ENCODE measurements at places on chromosomes 2 and 18.

DNA sequence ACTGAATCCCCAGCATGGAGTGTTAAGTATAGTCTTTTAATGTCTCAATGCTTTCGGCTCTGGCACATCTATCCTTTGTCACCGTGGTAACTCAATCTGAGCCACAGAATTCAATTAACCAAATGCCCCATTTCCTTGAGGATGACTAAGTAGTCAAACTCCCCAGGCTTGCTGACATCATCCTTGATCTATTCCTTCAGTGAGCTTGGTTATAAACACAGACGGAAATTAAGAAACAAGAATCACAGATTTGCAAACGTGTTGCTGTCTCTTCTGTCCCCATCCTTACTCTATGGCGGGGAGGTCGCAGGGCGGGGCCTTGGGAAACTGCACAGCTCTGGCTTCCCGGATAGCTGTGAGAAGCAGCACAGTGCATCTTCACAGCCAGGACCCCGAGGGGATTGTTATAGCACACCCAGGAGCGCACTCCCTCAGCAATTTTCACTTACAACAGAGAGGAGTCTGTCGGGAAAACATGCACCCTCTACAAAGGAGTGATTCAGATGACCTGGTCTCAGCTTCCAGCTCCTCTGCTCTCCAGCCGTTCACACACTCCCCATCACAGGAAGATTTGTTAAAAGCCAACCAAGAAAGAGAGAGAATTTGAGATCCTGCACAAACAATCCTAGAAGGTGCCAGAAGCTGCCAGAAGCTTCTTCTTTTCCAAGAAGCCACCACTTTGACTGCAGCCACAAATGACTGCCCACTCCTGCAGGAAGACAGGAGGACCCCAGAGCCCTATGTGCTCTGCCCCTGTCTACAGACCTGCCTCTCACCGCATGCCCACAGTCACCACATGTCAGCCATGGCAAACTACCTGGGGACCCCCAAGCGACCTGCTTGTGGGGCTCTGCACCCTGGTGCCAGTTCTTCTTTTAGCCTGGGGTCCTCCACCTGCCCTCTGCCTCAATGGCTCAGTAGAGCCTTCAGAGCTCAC is 44.9 kb upstream of the YWHAQ start:
- DNase-seq: no peak

DNA sequence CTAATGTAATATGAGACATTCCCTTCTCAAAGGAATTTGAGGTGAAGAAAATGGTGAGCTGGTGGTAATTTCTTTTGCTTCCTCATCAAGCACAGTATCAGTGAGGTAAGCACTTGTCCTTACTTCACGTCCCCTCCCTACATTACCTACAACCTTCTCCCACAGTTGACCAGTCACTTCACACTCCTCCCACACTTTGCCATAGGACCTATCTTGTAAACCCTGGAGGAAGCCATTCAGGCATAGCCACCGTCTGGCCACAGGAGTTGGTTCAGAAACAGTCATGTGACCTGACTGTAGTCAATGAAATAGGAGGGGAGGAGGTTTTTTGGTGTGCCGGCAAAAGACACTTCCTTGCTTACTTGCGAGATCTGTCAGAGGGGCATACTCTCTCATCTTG is 12.1 kb downstream of the ACOXL start:
- DNase-seq: no peak

DNA sequence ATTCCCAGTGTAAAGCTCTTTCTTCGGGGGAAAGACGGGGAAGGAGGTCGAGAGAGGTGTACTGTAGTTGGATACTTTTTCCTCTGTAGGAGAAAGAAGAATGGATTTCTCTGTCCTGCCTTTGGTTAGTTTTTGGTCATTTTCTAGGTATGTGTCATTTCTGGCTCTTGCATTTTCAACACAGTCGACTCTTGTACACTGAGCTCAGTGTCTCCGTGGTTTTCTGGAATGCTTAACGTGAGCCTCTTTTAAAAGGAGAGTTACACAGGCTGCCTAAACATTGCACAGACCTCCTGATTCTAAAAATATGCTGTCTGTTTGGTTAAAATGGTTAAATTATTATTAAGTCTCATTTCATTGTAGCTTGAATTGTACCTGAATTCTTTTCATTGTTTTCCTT is 21.8 kb upstream of the GLS start:
- no peak for DNase-seq

- no peak for DNase-seq
Observed at GRCh38 chr2:2291500-2292260, 39.4 kb downstream of the MYT1L start.

DNA sequence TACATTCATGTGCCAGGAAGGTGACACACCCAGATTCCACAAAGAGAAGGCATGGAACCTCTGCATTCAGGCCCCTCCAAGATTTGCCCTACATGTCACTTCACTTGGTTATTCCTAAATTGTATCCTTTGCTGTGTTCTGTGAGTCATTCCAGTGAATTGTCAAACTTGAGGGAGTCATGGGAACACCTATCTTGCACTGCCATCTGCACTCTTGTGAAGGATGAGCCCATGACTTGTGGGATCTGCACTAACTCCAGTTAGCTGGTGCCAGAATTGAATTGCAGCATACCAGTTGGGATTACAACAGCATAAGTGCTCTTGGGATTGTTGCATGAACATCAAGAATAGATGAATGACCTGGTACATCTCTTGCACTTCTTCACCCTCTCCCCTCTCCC is 1288.0 kb upstream of the ZEB2 start:
- DNase-seq: no peak

DNA sequence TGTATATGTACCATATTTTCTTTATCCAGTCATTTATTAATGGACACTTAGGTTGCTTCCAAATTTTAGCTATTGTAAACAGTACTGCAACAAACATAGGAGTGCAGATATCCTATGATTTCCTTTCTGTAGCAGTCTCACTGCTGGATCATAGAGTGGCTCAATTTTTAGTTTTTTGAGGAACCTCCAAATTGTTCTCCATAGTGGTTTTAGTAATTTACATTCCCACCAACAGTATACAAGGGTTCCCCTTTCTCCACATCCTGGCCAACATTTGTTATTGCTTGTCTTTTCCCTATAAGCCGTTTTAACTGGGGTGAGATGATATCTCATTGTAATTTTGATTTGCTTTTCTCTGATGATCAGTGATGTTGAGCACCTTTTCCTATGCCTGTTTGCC is 114.3 kb downstream of the TMEM17 start:
- no peak for DNase-seq

GRCh38 chr2:42474765-42475454 is 18.9 kb downstream of the KCNG3 start:
- no peak for DNase-seq

GRCh38 chr18:48913201-48913600 is 37.6 kb downstream of the SMAD7 start:
- DNase-seq: no peak

DNA sequence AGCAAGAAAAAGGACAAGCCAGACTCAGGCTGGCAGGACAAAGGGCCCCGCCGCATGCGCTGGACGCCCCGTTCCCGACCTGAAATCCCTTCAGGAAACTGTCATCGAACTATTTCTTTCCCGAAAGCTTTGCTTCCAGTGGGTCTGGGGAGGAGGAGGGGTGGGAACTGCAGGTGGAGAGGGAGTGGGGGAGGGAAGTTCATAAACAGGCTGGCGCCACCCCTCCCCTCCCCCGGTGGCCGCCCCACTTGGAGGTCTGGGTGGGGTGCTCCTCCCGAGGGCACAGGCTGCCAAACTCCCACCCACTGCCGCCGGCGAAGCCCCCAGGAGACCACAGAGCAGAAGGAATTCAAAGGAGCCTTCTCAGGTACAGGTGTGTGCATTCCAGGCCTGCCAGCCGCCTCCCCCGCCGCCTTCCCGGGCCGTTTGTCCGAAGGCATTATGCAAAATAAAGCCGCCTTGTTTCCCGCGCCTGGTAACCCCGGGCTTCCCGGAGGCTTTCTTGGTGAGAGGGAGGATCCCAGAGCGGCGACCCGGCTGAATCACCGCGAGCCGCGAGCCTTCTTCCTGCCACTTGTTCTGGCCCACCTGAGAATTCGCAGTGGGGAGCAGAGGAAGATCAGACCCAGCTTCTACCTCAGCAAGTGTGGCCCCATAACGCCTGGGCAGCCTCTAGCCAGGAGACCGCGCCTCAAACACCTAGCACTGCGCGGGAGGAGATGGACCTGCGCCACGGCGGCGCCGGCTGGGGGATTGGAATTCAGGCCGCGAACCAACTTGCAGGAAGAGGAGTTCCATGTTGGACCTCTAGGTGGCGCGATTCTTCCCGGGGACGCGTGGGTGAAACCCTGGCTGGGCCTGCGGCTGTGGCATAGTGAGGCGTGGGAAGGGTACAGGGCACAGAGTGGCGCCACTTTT is 101.9 kb downstream of the FOXI3 start:
- no peak for DNase-seq

- DNase-seq: no peak
Observed at GRCh38 chr18:8979258-8979988, 123.1 kb upstream of the NDUFV2 start.

- no peak for DNase-seq
Observed at GRCh38 chr18:63120620-63121019, 198.9 kb downstream of the BCL2 start.

- no peak for DNase-seq
Observed at GRCh38 chr2:179141206-179141605, 91.3 kb upstream of the CCDC141 start.

DNA sequence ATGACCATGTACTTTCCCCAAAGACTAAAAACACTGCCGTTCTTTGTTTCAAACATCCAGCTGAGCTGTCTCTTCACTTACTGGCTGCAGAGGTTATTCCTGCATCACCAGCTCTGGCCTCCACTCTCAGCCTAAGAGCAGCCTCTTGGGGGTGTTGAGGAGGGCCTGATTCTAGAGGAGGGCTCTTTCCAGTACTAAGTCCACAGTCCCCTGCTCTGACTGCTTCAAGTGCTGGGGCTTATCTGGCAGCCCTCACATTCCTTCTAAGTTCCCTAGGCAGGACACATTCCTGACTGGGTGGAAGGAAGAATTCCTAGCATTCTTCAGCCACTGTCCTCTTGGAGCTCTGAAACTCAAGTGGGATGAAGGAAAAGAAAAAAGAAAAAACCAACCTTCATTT is 32.9 kb upstream of the EHBP1 start:
- DNase-seq: no peak

- no peak for DNase-seq
Observed at GRCh38 chr2:85828725-85829124, 60.1 kb downstream of the ST3GAL5 start.

GRCh38 chr2:105537466-105537865 is 138.6 kb upstream of the FHL2 start:
- DNase-seq: no peak

- DNase-seq: no peak
Observed at GRCh38 chr2:18356676-18357075, 203.8 kb downstream of the RDH14 start.

GRCh38 chr18:70082430-70082829 is 123.1 kb downstream of the RTTN start:
- no peak for DNase-seq

DNA sequence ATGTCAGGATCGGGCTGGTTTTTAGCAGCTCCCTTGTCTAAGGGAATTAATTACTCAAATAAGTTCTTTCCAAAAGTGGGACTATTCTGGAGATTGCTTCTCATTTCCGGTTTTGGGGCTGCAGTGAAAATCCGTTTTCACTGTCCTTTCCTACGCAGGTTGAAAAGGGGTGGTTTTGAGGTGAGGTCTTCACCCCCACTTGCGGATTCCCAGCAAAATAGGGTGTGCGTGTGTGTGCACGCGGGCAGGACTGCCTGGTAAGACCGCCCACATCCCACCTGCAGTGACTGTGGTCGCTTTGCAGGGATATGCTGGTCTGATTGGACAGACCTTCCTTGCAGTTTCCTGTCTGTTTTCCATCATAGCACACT is 472 bp upstream of the PLEKHM3 start:
- DNase-seq: no peak

- no peak for DNase-seq
Observed at GRCh38 chr2:11514081-11514730, 19.6 kb upstream of the GREB1 start.

DNA sequence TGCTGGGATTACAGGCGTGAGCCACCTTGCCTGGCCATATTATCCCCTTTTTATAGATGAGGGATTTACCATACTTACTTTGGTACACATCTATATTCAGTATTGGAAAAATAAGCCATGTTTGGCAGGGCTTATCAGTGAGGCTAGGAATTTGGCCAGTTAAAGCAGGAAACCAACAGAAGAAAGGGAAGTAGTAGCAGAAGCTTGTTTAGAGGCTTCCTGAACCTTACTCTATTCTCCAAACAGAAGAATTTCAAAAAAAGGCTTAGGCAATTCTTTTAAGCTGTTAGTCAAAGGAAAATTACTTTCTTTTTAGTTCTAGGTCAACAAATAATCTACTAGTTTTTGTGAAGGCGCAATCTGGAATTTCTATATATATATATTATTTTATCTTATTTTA is 3.2 kb upstream of the GLS start:
- DNase-seq: no peak

GRCh38 chr18:35460736-35461161 is 37.0 kb downstream of the INO80C start:
- no peak for DNase-seq

- peak; percentile 78 for DNase-seq
Observed at GRCh38 chr18:48605408-48605845, 66.6 kb downstream of the CTIF start.

- DNase-seq: no peak
Observed at GRCh38 chr2:101204400-101205115, 48.1 kb upstream of the CNOT11 start.

- no peak for DNase-seq
Observed at GRCh38 chr2:239277401-239278085, 123.3 kb downstream of the HDAC4 start.

- DNase-seq: no peak
Observed at GRCh38 chr18:6368017-6368416, 46.7 kb downstream of the L3MBTL4 start.

DNA sequence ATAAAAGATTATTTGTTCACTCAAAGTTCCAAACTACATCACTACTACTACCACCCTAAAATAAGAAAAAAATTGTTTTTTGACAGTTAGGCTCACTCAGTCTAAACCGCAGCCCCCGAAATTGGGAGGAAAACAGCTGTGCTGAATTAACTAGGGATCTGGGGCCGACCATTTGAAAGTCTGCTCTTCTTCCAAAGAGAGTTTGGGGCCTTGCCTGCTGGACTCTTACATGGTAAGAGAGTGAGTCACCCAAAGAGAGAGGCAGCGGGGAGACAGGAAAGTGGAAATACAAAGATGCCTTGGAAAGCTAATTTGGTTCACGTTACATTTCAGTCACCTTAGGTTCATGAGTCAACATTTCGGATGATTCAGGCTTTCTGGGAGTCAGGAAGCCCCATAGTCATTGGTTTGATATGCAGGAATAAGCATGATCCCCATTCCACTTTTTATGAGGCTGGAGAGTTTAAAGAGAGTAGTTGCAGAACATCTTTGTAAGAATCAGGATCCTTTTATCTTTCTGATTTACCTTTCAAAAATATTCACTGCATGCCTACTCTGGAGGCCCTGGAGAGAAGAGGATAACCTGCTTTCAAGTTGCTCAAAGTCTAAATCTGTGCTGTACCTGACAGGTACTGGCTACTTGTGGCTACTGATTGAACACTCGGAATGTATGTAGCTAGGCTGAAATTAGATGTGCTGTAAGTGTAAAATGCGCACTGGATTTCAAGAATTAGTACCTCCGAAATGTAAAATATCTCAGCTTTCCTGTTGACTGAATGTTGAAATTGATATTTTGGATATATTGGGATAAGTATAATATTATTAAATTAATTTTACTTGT is 995 bp upstream of the RTN4 start:
- DNase-seq: no peak
